ENCODE measurements at places on chromosomes 16 and 17.

DNA sequence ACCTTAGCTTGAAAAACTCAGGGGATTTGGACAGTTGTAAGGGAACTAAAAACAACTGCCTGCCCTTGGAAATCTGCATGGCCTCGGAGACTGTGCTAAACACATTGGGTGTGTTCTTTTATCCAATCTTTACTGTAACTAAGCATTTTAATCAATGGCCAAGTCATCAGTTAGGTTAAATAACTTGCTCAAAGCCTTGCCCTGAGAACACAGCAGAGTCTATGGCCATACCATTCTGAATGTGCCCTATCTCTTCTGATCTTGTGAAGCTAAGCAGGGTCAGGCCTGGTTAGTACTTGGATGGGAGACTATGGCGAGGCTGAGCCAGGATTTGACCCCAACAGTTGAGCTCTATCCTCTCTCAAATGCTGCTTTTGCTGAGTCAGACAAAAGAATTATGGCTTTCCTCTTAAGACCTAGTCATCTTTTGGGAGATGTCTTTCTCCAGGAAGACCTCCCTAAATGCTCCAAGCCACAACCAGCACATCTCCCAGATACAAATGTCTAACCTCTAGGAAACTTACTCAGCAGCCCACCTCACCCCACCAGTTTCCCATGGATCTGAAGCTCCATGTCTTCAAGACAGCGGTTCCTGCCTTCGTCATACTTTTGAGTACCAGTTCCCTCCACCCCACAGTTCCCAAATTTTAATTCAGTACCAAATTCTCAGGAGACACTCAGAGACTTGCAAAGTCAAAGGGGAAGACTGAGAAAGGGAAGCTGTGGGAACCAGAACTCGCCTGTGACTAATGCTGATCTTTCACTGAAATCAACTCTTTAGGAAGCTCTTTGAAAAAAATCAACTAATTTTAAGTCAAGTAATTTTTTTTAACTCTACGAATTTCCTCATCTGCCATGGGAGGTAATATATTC lies 336.1 kb downstream of the MAF start:
- peak; percentile 1 for DNase-seq

- DNase-seq: no peak
These were observed 26.1 kb upstream of the ST6GALNAC2 start for GRCh38 chr17:76611758-76612157.

DNA sequence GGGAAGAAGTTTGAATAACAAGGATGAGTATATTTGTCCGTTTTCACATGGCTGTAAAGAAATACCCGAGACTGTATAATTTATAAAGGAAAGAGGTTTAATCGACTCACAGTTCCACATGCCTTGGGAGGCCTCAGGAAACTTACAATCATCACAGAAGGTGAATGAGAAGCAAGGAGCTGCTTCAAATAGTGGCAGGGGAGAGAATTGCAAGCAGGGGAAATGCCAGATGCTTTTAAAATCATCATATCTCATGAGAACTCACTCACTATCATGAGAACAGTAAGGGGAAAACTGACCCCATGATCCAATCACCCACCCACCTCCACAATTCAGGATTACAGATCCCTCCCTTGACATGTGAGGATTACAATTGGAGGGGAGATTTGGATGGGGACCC lies 212.8 kb upstream of the CDH8 start:
- no peak for DNase-seq

GRCh38 chr17:59356543-59357218 lies 25.2 kb downstream of the YPEL2 start:
- DNase-seq: no peak

DNA sequence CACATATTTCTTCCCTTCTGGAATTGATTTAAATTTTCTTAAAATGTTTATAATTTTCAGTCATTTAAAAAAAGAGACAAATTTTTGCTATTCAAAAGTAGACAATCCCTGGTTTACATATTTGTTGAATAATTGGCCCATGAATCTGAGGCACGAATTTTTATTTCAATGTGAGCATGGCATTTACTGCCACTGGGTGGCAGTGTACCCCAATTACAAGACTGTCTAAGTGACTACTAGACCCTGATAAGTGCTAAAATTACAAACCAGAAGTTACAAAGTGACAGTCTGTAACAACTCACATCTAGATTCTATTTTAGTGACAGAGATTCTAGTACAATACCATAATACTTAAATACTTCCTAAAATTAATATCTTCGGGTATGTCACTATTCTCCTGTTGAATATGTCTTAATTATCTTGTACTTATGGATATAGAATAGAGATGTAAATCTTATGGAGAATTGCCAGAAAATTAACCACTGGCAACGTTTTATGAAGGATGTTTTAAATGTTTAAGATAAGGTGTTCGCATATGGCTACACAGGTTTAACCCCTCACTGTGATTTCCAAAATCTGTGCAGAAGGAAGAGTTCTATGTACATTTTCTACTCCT lies 235.8 kb downstream of the MAP2K4 start:
- DNase-seq: peak; percentile 20

DNA sequence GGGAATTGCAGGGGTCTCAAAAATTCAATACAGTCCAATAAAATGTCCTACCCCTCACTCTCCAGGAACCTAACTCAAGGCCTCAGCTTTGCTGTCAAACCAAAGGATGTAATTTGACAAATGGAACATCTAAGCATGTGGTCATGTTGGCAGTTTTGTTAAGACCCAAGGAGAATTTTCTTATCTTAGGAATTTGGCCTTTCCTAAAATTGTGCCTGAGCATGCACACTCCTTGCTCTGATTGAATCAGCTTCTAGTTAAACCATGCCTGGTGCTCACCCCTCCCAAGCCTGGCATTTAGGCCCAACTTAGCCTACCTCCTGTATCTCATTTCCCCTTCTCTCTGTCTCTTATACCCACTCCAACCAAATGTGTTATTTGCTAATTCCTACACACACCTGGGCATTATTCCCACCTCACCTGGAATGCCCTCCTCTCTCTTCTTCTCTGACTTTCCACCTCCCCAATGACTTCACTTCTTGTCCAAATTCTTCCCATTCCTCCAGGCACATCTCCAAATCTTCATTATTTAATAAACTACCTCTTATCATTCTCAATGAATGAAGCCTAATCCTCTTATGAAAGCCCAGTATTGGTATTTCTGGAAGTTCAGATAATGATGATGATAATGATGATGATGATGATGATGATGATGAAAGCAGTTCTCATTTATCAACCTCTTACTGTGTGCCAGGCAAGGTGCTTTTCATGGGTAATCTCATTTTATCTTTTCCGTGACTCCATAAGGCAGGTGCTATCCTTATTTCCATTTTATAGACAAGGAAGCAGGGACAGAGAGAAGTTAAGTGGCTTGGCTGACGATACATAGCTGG lies 178.0 kb upstream of the IRX6 start:
- no peak for DNase-seq

GRCh38 chr17:38324772-38325171 lies 19.0 kb downstream of the GPR179 start:
- DNase-seq: no peak

DNA sequence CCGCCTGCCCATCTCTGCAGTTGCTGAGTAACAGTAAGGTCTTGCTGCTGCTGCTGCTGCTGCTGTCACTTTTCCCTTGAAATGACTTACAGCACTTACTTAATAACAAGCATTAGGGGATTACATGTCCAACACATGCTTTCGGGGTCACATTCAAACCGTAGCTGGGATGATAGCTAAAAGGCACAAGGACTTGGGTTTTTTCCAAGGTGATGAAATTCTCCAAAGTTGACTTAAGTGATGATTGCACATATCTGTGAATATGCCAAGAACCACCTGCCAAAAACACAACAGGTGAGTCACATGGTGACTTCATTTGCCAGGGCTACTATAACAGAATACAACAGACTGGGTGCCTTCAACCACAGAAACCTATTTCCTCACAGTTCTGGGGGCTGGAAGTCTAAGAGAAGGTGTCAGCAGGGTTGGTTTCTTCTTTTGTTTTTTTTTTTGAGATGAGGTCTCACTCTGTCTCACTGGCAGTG lies 121.9 kb upstream of the TNRC6C start:
- DNase-seq: no peak

Data from NCI-H69 (cell line).